ENCODE measurements at places on chromosomes 2 and 18.

- no peak for DNase-seq
Measured at GRCh38 chr18:32173654-32174053, 16.2 kb upstream of the MEP1B start.

DNA sequence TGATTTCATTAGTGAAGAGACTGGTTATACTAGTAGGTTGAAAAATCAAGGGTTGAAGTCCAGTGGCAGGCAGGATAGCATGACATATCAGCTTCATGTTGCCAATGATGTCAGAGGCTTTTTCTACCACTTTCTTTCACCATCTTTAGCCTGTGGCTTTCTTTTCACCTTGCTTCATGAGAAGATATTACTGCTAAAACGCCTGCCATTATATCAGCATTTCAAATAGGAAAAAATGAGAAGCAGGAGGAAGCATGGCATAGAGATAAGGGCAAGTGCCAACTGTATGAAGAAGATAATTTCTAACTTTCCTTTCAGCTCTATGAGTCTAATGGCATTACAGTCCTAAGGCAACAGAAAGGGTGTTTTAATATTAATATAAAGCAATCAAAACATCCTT, 270.2 kb upstream of the SYT4 start:
- DNase-seq: no peak

GRCh38 chr18:24013051-24013450, 1.5 kb upstream of the TTC39C start:
- no peak for DNase-seq

DNA sequence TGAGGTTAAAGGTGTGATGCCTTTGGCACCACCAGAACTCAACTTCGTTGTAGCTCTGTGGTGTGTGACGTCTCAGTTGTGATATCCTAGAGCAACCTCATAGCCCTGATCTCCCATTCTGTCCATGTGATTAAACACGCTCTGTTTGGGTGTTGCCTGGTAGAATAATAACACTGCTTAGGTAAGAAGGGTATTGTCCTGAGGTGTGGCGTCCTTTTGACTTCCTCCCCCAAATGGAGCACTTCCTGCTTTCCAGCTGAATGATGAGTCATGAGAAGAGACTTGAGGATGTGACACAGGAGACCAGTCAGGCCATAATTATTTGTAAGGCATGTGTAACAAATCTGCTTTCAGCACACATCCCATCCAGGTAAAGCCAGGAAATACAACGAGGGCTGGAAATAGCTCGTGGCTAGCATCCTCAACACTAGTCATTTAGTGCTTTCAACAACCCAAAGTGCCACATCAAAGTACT, 100.7 kb downstream of the RAPGEF4 start:
- DNase-seq: no peak

DNA sequence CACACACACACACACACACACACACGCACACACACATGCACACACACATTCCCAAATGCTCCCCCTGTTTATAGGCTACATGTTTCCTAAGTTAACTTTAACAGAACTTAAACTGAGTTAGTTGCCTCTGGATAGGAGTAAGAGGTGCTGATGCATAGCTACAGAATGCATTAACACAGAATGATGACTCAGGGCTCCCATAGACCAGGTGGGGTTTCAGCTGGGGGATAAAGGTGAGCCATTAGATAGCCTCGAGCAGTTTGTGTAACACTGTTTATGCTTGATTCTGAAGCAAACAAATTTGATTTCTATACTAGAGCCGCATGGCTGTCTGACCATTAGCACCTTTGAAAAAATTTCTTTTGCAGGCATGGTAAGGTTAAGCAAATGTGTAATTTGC, 741.0 kb downstream of the PLCL1 start:
- no peak for DNase-seq

DNA sequence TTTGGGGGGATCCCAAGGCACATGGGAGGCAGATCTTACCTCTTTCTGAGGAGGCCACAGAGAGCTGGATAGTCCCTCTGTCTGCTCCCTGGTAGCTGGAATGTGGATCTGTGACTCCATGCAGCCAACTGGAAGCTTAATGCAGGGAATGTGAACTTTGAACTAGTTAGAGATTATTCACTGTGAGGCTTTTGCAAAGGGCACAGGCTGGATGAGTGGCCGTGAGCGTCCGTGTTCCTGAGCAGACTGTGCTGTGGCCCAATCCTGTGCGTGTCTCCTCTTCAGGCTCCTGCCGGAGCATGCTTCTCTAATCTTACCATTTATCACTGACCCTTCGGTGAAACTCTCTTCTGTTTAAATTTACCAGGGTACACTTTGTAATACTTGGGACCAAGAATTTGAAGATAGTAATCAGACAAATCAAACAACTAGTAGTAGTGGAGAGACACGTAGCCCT, 187.6 kb downstream of the PTPRM start:
- no peak for DNase-seq

GRCh38 chr2:26516781-26517180, 38.9 kb upstream of the OTOF start:
- DNase-seq: no peak

- DNase-seq: no peak
Measured at GRCh38 chr2:168687314-168687713, 115.1 kb upstream of the NOSTRIN start.

GRCh38 chr2:227921648-227922047, 50.2 kb downstream of the DAW1 start:
- DNase-seq: no peak

- DNase-seq: no peak
Measured at GRCh38 chr2:144606466-144607095, 86.7 kb upstream of the ZEB2 start.

GRCh38 chr2:45339253-45339652, 271.8 kb downstream of the SRBD1 start:
- DNase-seq: no peak

DNA sequence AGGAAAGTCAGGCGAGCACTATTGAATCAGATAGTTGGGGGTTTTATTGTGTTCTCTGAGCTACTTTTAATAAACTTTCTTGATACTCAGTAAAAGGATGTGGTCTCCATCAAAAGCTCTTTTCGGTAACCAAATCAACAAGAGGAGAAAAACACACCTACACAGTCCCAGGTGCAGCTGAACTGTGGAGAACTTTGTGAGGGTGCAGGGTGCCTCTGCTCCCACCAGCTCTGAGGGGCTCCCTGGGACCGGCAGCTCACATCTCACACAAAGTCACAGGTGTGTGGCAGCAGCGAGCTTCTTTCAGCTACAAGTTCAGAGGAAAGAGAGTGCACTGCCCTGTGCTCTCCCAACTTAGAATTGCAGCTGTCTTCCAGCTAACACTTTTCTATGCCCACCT, 650.4 kb downstream of the RNF144A start:
- no peak for DNase-seq

GRCh38 chr2:151973013-151973900, 125.6 kb downstream of the CACNB4 start:
- DNase-seq: peak; percentile 21

GRCh38 chr2:70482401-70482800, 71.2 kb downstream of the TGFA start:
- no peak for DNase-seq

GRCh38 chr2:8142461-8142860, 539.4 kb upstream of the ID2 start:
- no peak for DNase-seq

DNA sequence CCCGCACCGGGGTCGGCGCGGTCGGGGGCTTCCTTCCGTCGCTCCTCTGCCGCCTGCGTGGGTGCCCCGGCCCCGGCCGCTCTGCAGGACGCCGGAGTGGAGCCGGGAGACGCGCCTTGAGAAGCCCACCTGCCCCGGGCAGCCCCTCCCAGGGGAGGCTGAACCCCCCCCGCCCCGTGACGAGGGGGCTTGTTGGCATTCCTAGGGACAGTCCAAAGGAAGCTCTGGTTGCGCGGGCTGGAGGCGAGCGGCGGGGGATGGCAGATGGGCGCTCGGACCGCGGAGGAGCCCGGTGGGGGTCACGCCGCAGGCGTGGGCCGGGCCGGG, 133.5 kb upstream of the MGAT5 start:
- DNase-seq: no peak

DNA sequence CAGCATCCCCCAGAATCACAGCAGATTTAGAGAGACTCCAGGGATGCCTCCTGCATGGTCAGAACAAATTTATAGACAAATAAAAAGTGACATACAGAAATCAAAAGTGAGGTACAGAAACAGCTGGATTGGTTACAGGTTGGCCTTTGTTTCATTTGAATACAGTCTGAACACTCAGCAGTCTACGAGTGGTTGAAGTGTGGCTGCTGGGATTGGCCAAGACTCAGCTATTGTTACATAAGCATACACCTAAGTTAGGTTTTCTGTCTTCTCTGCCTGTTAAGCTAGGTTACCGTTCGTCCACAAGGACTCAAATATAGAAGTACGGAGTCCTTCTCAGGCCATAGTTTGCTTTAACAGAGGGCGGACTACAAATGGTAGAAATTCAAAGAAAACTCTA, 262.4 kb upstream of the SLC14A2 start:
- no peak for DNase-seq

DNA sequence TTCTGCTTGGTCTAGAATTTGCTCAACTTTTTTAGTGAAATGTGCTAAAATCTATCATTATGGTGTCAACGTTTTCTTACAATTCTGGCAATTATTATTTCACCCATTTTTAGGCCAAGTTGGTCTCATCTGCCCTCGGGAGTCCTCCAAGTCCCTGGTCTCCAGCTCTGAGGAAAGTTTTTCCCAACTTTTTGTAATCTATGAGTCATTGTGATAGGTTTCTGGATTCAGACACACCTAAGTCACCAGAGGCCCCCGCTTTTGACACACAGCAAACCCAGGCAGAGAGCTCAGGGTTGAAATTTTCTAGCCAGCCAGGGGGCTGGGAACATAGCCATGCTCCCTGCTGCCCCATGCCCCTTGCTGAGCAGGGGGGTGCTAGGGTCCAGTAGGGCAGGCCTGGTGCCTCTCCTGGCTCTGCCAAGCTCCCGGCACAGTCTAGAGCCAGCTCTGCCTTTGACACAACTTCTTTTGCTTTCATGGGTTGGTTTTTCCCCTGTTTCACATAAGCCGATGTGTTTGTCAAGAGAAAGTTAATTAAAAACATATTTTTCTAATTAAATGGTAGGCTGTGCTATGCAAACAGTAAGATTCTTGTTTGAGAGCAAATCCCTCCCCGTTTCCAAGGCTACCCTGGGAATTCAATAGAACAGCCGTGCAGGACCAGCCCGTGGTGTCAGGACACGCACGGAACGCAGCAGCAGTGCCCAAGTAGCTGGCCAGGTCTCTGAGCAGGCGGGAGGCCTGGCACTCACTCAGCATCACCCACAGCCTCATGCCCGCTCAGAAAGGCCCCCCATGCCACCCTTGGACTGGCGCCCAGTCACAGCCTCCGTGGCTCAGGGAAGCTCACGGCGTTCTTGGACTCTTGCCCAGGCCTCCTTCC, 25.5 kb upstream of the SNED1 start:
- peak; percentile 61 for DNase-seq

DNA sequence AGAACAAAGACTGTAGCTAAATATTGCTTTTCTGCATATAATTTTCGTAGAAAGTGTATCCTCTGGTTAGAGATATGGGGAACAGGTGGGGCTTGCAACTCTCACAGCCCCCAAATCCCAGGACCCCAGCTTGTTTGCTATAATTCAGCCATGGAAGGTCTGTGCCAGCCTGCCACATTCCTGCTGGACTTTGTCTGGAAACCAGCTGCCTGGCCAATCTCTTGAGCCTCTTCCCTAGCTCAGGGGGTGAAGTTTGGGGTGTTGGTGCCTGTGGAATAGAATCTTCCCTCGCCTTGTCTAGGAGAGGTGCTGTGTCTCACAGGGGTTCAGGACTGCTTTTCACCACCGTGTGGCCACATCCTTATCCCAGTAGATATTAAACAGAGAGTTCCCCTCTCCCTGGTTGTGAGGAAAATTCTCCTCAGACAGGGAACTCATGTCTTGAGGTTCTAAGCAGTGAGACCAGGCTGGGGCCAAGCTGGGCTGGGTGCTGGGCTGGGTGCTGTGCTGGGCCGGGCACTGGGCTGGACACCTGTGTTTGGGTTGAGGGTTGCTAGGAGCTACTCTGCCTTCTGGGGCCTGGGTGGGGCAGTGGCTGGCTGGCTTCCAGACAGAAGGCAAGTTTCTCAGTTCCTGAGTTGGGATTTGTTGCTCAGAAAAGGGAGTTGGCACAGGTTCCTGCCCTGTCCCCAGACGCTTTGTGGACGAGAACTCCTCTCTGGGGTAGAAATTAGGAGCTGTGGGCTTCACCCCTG, 12.3 kb downstream of the TOGARAM2 start:
- DNase-seq: no peak

DNA sequence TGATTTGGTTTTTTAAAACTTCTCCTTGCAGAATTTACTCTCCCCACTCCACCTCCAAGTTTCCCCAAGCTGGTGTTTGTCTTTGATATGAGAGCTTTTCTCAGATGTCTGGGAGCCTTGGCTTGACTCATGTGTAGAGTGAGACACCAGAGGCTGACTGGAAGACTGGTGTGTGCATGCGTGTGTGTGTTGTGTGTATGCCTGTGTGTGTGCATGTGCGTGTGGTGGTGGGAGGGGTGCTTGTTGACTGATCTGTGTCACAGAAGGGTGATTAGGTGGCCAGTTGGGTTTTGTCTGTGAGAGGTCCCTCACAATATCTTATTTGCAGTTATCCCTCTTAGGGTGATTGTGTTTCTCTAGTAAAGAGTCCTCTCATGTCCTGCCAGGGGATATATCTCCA, 50.5 kb upstream of the HPCAL1 start:
- DNase-seq: no peak

DNA sequence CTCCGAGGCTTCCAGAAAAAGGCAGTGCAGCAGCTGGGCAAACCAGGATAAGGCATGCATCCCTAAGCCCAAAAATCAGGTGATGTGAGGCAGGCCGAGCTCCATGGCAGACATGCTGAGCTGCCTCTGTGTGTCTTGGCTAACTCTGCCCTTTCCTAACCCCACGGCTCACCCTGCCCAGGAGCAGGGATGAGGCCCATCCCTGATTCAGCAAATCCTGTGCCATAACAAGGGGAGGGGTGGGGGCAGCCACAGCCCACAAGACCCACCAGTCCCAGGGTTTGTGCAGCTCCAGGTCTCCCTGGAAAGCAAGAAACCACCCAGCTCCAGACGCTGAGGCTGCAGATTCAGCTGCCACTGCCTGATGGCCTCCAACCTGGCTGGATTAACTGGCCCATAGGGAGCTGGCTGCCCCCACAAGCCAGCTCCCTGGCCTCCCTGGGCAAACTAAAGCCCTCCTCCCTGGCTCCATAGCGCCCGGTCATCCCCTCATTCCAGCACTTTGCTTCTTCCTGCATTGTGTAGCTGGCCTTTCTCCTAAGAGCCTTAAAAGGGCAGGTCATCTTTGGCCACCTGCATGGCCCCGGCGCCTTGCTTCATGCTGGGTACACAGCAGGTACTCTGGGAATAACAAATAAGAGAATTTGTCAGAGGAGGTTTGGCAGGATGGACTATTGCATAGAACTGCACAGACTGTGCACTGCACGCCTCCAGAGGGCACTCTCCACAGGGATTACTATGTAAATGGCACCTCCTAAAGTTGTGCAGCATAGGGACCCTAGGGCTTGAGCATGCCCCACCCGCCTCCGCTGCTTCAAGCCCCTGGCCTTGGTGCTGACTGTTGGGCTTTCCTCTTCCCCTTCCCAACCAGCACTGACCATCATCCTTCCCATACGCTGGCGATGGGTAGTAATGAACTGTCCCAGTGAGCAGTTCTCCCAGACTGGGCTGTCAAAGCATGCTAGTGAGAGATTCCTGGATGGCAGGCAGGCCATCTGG, 10.7 kb downstream of the STEAP3 start:
- no peak for DNase-seq

- no peak for DNase-seq
Measured at GRCh38 chr2:42944779-42945415, 152.5 kb upstream of the HAAO start.

All from nucleus accumbens (tissue), 56 donors.